Skin of body (tissue), 3 donors: ENCODE measurements at places on chromosomes 7 and 10. TPM values are rescaled to one million over a fixed set of nuclear protein-coding genes. Genes with fewer than 3 reads are reported as not detected.
A peak's percentile ranks its signal among the peaks of the same experiment; 100 is the strongest.

Gene HMX3
- not detected for total RNA-seq

DNA sequence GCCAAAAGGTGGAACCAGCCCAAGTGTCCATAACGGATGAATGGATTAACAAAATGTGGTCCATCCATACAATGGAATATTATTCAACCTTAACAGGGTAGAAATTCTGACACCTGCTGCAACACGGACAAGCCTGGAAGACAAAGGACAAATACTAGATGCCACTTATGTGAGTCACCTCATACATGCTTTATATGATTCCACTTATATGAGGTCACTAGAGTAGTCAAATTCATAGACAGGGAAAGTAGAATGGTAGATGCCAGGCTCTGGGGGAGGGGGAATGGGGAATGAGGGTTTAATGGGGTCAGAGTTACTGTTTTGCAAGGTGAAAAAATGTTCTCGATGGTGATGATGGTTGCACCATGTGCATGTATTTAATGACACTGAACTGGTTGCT lies 34.0 kb upstream of the CYTH3 start:
- no peak for DNase-seq

GRCh38 chr10:72248468-72249151 lies 25.1 kb upstream of the DDIT4 start:
- peak; percentile 89 for DNase-seq

- DNase-seq, result no peak
These were observed 87.7 kb downstream of the NKX6-2 start for GRCh38 chr10:132698211-132698751.

- DNase-seq, result no peak
These were observed 131.1 kb downstream of the ADARB2 start for GRCh38 chr10:1605999-1606940.

GRCh38 chr10:100744136-100744986 lies 1.0 kb upstream of the PAX2 start:
- DNase-seq, result no peak

GRCh38 chr7:45885264-45885882 lies 2.9 kb upstream of the IGFBP1 start:
- DNase-seq, result no peak

GRCh38 chr7:38630720-38631673 lies at the start of gene AMPH:
Gene AMPH (minus strand): TSS chr7:38631373. CDS start chr7:38631351, 22 bp downstream.
- peak; percentile 67 for DNase-seq

Gene H2BK1
- total RNA-seq, result not detected

- DNase-seq, result no peak
These were observed 85.4 kb upstream of the RSU1 start for GRCh38 chr10:16902606-16903005.

GRCh38 chr10:67802767-67803538 lies 35.0 kb downstream of the DNAJC12 start:
- no peak for DNase-seq

- DNase-seq, result no peak
These were observed 178.3 kb upstream of the PDE1C start for GRCh38 chr7:32248522-32248921.

DNA sequence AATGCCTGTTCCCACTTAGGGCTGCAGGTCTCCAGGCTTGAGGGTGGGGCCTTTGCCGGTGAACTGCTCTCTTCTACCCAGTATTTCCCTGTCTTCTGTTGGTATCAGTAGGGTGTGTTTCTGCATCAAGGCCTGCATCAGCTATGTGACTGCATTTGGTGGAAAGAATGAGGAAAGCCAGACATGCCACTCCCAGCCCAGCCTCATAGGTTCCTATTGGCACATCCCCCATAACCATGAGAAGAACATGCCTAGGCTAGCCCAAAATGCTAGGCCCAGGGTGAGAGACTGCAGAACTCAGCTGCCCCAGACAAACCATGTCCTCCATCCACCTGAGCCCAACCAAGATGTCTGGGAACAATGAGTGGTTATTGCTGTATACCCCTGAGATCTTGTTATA lies 380.3 kb upstream of the ADARB2 start:
- DNase-seq, result no peak

DNA sequence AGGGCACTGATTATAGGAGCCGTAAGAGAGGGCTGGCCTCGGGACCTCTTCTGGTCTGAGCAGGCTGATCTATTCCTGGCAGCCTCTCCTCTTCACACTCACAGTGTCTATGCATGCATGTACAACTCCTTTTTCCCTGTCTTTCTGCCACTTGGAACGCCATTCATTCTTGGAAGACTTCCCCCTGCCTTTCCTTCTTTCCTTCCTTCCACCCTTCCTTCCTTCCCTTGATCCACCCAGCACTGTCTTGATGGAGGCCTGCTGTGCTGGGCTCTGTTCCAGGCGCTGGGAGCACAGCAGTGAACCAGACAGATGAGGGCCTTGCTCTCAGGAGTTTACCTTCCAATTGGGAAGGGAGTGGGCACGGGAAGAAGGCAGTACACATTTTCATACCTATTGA lies 114.8 kb downstream of the SH3PXD2A start:
- no peak for DNase-seq

- DNase-seq, result no peak
These were observed 1.9 kb downstream of the TSPAN33 start for GRCh38 chr7:129146237-129146979.

DNA sequence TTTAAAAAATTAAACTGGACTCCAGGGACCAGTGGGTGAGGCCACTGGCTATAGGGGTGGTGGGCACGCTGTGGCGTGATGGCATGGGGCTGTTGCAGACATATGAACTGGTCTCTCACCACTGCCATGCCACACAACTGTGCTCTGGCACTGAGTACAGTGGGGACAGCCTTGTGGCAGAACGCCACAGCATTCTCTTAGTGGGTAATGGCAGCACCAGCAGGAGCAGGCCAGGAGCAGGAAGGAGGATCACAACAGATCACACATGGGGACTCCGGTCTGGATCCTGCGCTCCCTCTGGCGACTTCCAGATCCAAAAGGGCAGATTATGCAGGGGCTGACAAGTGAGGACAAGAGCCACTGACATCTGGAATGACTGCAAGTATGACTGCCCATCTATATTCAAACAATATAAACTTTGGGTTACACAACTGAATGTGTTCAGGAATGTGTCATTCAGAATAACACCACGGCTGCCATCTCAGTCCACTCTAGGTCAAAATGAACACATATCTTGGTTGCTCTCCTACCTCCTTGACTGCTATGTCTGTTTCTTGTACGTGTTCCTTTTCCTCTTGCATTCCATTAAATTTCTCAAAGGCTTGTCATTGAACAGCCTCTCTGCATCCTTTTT lies 176.0 kb downstream of the KMT2E start:
- no peak for DNase-seq

DNA sequence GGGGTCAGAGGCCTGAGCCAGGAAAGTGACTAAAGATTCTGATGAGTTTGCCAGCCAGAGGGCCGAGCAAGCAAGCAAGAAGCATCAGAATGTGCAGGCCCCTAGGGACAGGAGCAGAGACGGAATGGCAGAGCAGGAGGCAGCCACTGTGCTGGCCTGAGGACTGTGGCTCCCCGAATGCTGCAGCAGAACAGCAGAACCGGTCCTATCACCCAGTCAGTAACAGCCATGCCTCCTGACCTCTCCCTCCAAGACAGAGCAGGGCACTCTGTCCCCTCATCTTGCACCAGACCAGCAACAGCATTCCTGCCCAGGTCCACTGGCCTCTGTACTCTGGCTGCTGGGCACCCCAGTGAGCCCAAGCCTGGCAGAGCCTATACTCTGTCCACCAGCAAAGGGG lies 85.9 kb downstream of the ARHGAP22 start:
- no peak for DNase-seq

- DNase-seq, result no peak
These were observed 191.9 kb downstream of the RPS24 start for GRCh38 chr10:78225594-78225993.

DNA sequence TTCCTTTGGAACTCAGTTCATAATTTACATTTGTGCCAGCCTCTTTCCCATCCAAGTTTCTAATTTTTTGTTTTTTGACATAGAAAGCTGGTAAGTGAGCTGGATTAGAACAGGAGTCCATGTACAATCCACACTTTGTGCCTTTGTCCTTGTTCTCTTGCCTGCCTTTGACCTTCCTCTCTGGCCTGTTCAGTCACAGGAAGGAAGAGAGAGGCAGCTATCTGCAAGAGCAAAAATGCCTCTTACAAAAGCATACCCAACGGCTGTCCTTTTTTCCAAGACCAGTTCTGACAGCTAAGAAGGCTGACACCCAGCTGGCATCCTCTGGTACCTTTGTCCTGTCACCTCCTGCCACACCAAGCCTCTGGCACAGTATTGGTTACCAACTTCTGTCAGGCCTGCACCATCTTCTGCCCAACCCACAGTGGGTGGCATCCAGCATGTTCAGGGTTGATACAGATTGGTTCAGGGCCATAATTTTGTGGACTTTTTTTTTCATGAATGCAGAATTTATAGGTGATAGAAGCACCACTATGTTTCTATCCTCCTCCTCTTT lies 133.7 kb upstream of the KLF14 start:
- no peak for DNase-seq

GRCh38 chr10:61323726-61324125 lies 129.5 kb downstream of the TMEM26 start:
- peak; percentile 59 for DNase-seq

DNA sequence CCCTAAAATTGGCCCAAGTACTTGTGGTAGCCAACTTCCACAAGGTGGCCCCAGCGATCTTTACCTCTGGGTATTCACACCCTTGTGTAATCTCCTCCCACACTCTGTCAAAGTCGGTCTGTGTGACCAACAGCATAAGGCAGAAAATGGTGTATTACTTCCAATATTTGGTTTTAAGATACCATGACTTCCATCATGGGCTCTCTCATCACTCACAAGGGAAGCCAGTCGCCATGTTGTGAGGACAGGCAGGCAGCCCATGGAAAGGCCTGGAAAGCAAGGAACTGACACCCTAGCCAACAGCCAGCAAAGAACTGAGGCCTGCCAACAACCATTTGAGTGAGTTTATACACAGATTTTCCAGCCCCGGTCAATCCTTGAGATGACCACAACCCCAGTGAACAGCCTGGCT lies 91.0 kb upstream of the KMT2E start:
- peak; percentile 31 for DNase-seq

DNA sequence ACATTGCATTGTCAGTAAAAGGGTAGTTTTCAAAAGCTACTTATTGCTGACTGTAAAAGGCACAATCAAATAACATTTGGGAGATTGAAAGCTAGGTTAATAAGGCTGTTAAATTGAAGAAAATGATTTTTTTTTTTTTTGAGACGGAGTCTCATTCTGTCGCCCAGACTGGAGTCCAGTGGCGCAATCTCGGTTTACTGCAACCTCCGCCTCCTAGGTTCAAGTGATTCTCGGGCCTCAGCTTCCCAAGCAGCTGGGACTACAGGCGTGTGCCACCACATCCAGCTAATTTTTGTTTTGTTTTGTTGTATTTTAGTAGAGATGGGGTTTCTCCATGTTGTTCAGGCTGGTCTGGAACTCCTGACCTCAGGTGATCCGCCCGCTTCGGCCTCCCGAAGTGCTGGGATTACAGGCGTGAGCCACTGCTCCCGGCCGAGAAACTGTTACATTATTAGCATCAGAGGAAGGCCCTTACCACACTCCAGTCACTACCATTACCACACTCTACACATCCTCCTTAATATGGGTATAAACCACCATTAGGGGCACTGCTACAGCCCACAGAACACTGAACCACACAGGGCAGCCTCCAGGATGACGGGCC lies 1.0 kb downstream of the CYP51A1 start:
- DNase-seq, result peak; percentile 32

- peak; percentile 94 for DNase-seq
These were observed 40.2 kb upstream of the FOXK1 start for GRCh38 chr7:4641667-4642467.

DNA sequence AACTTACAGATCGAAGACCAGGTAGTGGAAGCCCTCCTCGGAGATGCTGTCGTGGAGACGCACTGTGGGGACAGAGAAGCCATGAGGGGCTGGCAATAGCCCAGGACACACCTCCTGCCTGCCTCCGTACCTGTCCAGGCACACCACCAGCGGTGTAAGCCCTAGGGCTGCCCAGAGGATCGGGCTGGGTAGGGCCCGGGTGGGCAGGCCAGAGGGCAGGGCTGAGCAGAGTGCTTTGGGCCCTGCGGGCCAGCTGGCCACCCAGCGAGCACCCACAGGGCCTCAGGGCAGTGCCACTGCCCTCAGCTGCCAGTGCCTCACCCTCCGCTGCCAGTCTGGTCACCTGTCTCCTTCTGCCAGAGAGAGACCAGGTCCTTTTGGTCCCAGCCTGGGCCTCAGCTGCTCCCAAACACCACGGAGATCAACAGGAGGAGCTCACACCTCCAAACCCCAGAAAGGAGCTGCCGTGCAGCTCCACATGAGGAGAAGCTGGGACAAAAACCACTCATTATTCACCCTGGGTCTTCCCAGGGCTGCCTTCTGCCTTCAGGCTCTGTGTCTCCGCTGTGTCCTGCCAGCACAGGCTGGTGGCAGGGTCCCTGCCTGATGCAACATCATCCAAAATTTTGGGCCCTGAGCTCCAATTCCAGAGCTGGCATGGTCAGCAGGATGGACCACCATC lies 58.2 kb downstream of the YKT6 start:
- DNase-seq, result no peak

DNA sequence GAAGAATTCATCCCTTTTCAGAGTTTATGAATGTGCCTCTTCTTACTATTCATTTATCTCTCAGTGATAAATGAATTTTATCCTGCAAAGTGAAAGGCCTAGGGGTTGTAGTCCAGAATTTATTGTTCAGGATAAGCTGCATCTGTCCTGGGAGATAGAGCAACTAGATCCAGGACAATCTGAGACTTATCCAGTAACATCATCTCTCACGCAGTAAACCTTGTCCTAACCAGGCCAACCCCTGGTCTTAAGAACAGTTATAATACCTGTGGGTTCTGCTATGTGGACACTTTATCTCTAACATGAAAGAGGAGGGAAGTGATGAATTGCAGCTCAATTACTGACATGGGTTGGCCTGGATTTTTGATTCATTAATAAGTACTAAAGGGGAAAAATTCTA lies 287.6 kb downstream of the BMPER start:
- DNase-seq, result no peak

DNA sequence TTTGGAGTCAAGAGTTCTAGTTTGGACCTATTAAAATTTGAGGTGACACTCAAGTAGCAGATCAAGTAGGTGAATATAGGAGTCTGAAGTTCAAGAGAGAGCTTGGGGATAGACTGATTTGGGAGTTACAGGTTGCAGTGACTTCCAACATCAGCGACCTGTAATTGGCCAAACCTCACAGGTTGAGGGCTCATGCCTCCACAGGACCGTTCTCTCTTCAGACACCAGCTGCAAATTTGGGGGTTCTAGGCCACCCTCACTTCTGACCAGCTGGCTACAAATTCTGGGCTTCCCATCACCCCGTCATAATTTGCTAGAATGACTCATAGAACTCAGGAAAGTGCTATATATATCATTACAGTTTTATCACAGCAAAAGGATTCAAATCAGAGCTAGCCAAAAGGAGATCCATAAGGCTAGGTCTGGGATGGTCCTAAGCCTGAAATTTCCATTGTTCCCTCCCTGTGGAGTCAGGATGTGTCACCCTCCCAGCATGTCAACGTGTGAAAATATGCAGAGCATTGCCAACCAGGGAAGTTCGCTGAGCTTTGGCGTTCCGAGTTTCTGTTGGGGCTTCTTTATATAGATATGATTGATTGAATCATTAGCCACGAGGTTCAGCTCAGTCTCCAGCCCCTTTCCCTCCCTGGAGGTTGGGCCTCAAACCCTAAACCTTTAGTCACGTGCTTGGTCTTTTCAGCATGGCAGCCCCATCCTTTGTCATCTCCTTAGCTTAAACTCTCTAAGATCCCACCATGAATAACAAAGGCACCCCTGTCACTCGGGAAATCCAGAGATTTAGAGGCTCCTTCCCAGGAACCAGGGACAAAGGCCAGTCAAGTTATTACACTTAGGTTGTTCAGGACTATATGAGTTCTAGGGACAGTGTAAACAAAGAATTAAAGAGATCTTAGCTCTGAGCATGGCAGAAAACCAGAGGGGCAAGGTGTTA lies 20.7 kb upstream of the ZNF212 start:
- DNase-seq, result no peak

- DNase-seq, result no peak
These were observed 71.9 kb downstream of the SRI start for GRCh38 chr7:88147949-88148348.
